ENCODE measurements at places on chromosomes 5 and 9. TPM values are rescaled to one million over a fixed set of nuclear protein-coding genes. Genes with fewer than 3 reads are reported as not detected.

The IFNK gene
- polyA plus RNA-seq, result not detected

The IRGM gene
- 0.25 TPM for polyA plus RNA-seq

The IPO11 gene
- polyA plus RNA-seq, result 50.3 TPM

The LRRC70 gene
- 4.9 TPM for polyA plus RNA-seq

The IRX2 gene
- polyA plus RNA-seq, result 2.8 TPM

The SCGB3A2 gene
- polyA plus RNA-seq, result not detected

All from testis (tissue), 5 donors.